ENCODE measurements at places on chromosomes 16 and 17. TPM values are rescaled to one million over a fixed set of nuclear protein-coding genes. Genes with fewer than 3 reads are reported as not detected.

Gene DOC2B
- total RNA-seq = 0.30 TPM

Gene NPIPA2
- 5.1 TPM for total RNA-seq

Gene CHST6
- total RNA-seq = not detected

Gene EVPLL
- not detected for total RNA-seq

Gene TMC5
- not detected for total RNA-seq

Gene SCGB1C2
- total RNA-seq = not detected

Gene TMC8
- total RNA-seq = 196 TPM

- H3K4me1 ChIP-seq = no peaks in the 10 kb centered on the region
- peaks cover under 1% of the 10 kb centered on the region for H3K27me3 ChIP-seq
Measured at GRCh38 chr17:45809499-45809898, 25.4 kb downstream of the CRHR1 start.

- no peak overlapping the region for H3K4me3 ChIP-seq
- H3K27me3 ChIP-seq = no peaks in the 10 kb centered on the region
- no peak overlapping the region for H3K27ac ChIP-seq
- DNase-seq = no peak
Measured at GRCh38 chr16:27164352-27164751, 39.0 kb upstream of the KDM8 start.

DNA sequence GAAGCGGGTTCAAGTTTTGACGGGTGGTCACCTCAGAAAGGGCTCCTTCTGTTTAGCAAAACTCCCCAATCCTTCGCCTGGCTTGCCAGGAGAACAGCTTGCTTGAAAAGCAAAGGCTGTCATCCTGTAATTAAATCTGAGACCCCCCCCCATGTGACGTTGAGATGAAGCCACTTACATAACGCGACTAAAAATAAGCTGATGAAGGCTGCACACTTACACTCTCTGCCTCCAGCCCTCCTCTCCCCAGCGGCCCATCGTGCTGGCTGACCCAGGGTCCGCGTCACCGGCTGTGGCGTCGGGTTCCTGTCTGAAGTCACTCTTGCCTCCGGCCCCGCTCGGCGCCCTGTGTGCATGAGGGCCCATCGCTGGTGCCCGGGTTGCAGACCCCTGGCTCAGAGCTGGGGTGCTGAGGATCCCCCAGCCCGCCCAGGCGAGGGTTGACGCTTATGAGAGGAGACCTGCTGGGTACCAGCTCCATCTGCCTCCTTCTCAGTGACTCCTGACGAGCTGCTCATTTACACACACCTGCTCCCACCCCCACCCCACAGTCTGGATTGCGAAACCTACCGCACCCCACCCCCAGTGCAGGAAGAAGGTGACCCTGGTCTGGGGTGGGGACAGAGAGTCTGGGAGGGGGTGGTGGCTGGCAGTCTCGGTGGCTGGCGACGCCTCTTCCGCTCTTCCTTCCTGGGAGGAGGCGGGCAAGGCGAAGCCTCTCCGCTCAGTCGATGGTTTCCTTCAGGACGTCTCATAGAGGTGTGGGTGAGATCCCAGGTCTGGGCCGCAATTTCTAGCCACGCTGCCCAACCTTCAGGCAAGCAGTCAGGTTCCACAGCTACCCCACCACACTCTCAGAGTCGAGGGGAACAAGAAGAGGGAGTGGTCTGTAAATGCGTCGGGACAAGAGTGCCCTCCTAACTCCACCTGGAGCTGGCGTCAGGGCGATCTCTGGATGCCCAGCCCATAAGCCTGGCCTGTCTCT lies 3.1 kb upstream of the BAIAP2 start:
- no peak overlapping the region for H3K27ac ChIP-seq
- no peak overlapping the region for H3K4me3 ChIP-seq
- H3K4me1 ChIP-seq = peaks cover 3% of the 10 kb centered on the region
- DNase-seq = no peak
- no peaks in the 10 kb centered on the region for H3K36me3 ChIP-seq

- H3K27me3 ChIP-seq = no peaks in the 10 kb centered on the region
- H3K36me3 ChIP-seq = no peaks in the 10 kb centered on the region
- H3K4me3 ChIP-seq = no peak overlapping the region
Measured at GRCh38 chr16:64687786-64688185, 434.1 kb downstream of the CDH11 start.

GRCh38 chr17:61221181-61221580 lies 178.5 kb upstream of the TBX2 start:
- DNase-seq = no peak
- H3K27me3 ChIP-seq = no peaks in the 10 kb centered on the region
- H3K4me3 ChIP-seq = peak overlapping the region; percentile 63
- peak overlapping the region; percentile 67 for H3K27ac ChIP-seq
- no peaks in the 10 kb centered on the region for H3K36me3 ChIP-seq

DNA sequence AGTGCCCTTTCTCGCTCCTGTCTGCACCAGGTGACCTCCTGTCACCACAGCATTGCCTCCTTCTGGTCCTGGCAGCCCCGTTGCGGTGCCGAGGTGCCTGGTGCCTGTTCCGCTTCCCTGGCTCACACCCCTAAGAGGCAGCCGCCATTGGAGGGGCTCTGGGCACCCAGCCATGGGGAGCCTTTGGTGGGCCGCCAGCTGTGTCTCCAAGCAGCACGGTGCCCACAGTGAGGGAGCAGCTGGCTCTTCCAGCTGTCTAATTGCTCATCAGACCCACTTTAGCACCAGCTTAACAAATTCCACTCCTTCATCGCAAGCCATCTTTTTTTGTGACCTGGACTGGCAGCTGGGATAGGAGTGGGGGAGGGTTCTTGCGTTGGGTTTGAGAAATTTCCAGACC lies 276.1 kb downstream of the SNX29 start:
- H3K36me3 ChIP-seq = no peaks in the 10 kb centered on the region
- no peaks in the 10 kb centered on the region for H3K27me3 ChIP-seq
- DNase-seq = no peak
- no peak overlapping the region for H3K4me3 ChIP-seq
- no peak overlapping the region for H3K27ac ChIP-seq
- no peaks in the 10 kb centered on the region for H3K4me1 ChIP-seq

GRCh38 chr16:23491490-23492391 lies 18.6 kb downstream of the GGA2 start:
- H3K36me3 ChIP-seq = peaks cover 66% of the 10 kb centered on the region
- no peak overlapping the region for H3K4me3 ChIP-seq
- no peaks in the 10 kb centered on the region for H3K27me3 ChIP-seq
- DNase-seq = no peak
- H3K27ac ChIP-seq = no peak overlapping the region

DNA sequence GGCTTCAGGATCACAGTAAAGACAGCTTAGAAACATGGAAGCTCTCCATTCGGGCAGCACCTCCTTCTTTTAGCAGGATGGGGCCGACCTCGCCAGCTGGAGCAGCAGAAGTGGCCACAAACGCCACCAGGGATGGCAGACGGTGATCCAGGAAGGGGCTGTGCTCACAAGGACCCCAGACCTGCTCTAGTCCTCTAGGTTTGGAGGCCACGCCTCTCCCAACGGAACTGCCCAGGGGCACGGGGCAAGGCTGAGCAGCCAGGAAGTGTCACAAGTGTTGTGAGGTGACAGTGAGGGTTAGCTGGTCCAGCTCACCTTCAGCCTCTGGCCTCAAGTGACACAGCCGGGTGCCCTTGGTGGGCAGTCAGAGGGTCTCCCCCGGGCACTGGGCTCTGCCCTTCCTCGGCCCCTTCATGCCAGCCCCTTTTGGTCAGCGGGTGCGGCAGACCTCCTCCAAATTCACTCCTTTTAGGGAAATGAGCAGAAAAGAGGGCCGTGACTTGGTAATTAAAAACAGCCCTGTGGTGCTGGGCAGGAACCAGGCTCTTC lies 20.4 kb downstream of the CEP295NL start:
- no peak overlapping the region for H3K27ac ChIP-seq
- peaks cover 18% of the 10 kb centered on the region for H3K4me1 ChIP-seq
- H3K4me3 ChIP-seq = no peak overlapping the region
- no peak for DNase-seq
- H3K36me3 ChIP-seq = no peaks in the 10 kb centered on the region
- peaks cover 6% of the 10 kb centered on the region for H3K27me3 ChIP-seq

GRCh38 chr17:28944862-28945741 lies 6.2 kb downstream of the PHF12 start:
- H3K36me3 ChIP-seq = peaks cover 77% of the 10 kb centered on the region
- H3K4me3 ChIP-seq = peak overlapping the region; percentile 35
- H3K27me3 ChIP-seq = no peaks in the 10 kb centered on the region
- H3K4me1 ChIP-seq = peaks cover 49% of the 10 kb centered on the region
- peak overlapping the region; percentile 71 for H3K27ac ChIP-seq

GRCh38 chr17:28549236-28550132 lies 2.9 kb downstream of the UNC119 start:
- DNase-seq = peak; percentile 71
- H3K4me1 ChIP-seq = peaks cover 43% of the 10 kb centered on the region
- peak overlapping the region; percentile 80 for H3K27ac ChIP-seq

Data from activated T-helper 2 cell treated with anti-CD3 and anti-CD28 coated beads, Interferon-gamma antibody, Interleukin-2, Interleukin-4, amounts not matched to agents 10 μg/mL and 5 μg/mL and 100 μg/mL, durations not matched to agents 14 hours and 24 hours and 36 hours (primary cell).